NCI-H774 (cell line): ENCODE measurements at places on chromosomes 1 and 21.
A peak's percentile ranks its signal among the peaks of the same experiment; 100 is the strongest.

DNA sequence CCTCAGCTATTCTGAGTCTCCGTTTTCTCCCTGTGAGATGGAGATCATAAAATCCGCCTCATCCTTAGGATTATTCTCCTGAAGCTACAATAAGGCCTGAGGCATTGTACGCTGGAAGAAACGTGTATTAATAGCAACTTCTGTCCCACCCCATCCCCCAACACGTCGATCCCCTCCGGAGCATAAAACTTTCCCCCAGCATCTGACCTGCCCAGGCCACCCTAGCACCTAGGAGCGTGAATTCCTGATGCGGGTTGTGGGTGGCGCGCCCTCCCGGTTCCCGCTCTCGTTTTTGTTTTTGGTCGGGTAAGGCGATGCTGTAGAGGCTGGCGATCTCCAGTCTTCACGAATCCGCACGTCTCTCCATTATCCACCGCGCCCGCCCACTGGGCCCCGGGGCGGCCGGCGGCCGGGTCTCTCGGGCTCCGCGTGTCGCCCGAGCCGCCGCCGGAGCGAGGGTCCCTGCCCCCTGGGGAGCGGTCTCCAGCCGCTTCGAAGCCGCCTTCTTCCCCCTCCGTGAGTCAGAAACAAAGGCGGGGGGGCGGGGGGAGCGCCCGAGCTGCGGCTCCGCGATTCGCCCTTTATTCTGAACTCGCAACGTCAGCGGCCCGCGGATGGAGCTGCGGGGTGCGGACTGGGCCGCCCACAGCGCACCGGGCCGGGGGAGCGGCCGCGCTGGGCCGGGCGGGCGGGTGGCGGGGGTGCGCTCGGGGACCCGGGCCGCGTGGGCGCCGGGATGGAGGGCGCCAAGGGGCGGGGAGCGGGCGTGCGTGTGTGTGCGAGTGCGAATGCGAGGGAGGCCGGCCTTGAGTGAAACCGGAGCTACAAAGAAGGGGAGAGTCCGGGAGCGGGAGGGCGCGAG is at the start of gene PLEKHO1:
Gene PLEKHO1 (plus strand): TSS at position 646 of the 862 bp plus-strand sequence. CDS start 342 bp downstream, outside the sequence.
- DNase-seq: peak; percentile 68

- no peak for DNase-seq
Observed at GRCh38 chr1:52636721-52637695, 4.0 kb downstream of the SHISAL2A start.

GRCh38 chr1:228904222-228904621 is 168.9 kb downstream of the RHOU start:
- no peak for DNase-seq

DNA sequence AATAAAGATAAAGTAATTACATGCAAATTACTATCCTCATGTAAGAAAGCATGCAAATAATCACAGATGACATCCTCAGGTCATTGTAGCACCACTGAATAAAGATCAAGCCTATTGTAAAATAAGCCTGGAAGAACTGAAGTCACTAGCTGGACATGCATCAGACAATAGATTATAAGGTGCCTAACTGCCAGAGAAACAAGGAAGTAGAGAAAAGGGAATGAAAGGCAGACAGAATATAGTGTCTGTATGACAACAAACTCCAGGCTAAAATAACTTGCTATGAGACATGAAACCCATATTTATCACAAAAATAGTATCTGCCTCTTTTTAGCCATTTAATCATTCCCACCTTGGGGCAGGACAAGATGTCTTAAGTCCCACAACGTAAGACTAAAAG is 108.7 kb downstream of the ENAH start:
- DNase-seq: no peak

- no peak for DNase-seq
Observed at GRCh38 chr1:165138960-165139359, 217.6 kb downstream of the LMX1A start.

DNA sequence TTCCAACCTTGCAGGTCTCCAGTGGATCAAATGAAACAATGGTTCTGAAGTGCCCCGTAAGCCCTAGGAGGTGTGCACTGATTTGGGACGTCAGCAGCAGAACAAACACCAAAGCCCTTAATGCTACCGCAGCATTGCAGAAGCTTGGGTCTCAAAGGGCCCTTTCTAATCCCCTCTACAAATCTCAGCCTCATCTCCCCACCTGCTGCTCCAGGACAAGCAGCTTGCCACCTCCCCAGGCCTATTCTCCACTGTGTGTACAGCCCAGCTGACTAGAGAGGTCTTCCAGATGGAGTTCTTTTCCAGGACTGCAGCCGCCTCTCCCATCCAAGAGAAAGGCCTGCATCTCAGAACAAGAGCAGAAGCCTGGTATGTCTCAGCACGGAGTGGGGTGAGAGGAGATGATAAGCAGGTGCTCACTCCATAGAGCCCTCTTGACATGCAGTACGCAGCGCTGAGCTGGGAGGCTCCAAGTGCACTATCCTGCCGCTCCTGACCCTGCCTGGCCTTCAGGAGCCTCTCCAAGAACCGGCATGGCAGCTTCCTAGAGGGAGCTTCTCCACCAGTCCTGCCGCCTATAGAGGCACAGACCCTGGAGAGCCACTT is 46.3 kb downstream of the MRPL37 start:
- DNase-seq: no peak

DNA sequence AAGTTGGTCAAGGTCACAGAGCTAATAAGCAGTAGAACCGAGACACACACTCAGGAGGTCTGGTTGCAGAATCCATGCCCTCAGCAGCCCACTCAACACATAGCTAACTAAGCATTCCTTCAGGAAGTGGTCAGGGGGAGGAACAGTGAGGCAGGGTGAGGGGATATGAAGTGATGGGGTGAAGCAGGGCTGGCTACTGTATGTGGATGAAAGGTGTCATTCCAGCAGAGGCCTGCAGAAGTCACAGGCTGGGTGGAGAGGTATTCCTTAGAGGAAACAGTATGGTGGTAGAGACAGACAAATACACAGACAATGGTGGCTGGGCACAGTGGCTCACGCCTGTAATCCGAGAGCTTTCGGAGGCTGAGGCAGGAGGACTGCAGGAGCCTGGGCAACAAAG is 14.1 kb downstream of the TMCO4 start:
- DNase-seq: no peak

DNA sequence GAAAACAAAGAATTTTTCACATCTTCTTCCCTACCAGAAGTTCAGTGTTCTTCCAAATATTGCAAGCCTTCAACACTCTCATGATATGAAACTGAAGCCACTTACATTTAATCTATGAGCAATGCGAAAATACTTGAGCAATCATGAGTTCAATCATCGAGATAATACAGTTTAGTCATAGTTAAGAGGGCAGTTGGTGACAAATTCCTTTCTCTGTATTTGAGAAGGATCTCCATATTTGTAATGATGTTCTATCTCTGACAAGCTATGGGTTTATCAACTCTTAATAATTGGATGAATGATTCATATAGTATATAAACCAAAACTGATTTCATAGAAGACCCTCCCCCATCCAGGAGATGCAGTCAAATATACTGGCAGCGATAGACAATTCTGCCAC is 29.7 kb upstream of the PYHIN1 start:
- no peak for DNase-seq

DNA sequence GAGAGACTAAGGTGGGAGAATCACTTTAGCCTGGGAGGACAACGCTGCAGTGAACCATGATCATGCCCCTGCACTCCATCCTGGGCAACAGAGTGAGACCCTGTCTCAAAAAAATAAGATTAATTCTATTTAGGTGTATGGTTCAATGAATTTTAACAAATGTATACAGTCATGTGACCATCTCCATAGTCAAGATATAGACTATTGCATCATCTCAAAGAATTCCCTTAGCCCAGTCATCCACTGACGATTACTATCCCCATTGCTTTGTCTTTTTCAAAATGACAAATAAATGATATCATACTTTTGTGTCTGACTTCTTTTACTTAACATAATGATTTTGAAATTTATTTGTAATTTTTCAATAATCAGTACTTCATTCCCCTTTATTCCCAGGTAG is 260.0 kb downstream of the LRRC7 start:
- no peak for DNase-seq

GRCh38 chr1:218661411-218661810 is 316.3 kb downstream of the TGFB2 start:
- DNase-seq: no peak

DNA sequence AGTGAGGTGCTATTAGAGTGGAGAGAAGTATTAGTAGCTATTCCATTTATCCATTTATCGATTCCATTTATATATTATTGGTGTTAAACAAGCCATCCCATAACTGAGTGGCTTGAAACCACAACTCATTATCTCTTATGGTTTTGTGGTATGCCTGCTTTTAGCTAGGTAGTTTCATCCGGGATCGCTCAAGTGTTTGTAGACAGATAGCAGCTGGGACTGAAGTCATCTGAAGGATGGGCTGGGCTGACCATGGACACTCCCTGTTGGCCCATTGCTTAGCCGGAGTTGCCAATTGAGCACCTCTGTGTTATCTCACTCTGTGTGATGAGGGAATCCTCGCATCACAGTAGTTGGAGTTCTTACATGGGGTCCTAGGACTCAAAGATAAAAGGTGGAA is 622.5 kb downstream of the PLA2G4A start:
- no peak for DNase-seq

DNA sequence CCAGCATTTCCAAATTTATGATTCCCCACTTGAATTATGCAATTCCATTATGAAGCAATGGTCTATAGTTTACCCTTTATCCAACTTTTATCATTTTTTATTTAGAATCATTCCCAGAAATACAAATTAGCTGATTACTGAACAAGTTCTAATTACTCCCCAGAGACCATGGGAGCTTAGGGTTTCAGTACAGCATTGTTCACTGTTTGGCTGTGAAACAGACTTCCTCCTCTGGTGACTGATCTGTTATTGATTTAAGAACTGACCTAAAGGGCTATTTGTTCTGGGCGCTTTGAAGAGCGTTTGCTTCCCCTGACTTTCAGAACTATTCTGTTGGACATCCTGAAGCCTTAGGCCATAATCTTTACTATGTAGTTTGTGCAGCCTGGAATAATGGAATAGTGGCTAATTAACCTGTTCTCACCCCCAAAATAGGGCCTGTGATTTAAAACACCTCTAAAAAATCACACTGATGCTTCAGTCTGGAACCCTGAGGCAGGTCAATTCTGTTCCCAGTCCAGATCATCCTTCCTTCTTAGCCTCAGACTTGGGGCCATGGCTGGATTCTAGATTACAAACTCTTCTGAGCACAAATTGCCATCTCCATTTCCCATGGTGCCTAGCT is 58.7 kb downstream of the ALG14 start:
- DNase-seq: peak; percentile 41
